MCF 10A (cell line): ENCODE measurements at places on chromosomes 4 and X. TPM values are rescaled to one million over a fixed set of nuclear protein-coding genes. Genes with fewer than 3 reads are reported as not detected.

Gene SYTL5
- total RNA-seq = 0.07 TPM in 1 of 2 replicates, not detected in the other

Gene CORIN
- 0.44 and 1.0 TPM in 2 replicates for total RNA-seq

- no peak overlapping the region for H3K4me3 ChIP-seq
- H3K4me1 ChIP-seq = no peaks in the 10 kb centered on the region
- DNase-seq = peak; percentile 39
- no peaks in the 10 kb centered on the region for H3K36me3 ChIP-seq
- peak overlapping the region; percentile 36 for H3K27ac ChIP-seq
- H3K27me3 ChIP-seq = no peaks in the 10 kb centered on the region
Observed at GRCh38 chr4:55008166-55009056, 117.0 kb downstream of the KDR start.

GRCh38 chrX:19174401-19175025 is 52.2 kb upstream of the ADGRG2 start:
- H3K4me3 ChIP-seq = no peak overlapping the region
- peak overlapping the region; percentile 82 for H3K27ac ChIP-seq
- DNase-seq = peak; percentile 48
- H3K27me3 ChIP-seq = no peaks in the 10 kb centered on the region
- peaks cover 16% of the 10 kb centered on the region for H3K4me1 ChIP-seq

GRCh38 chr4:48178931-48179330 is 44.9 kb upstream of the TXK start:
- no peaks in the 10 kb centered on the region for H3K27me3 ChIP-seq
- no peak overlapping the region for H3K4me3 ChIP-seq
- DNase-seq = no peak
- H3K36me3 ChIP-seq = no peaks in the 10 kb centered on the region
- no peak overlapping the region for H3K27ac ChIP-seq

DNA sequence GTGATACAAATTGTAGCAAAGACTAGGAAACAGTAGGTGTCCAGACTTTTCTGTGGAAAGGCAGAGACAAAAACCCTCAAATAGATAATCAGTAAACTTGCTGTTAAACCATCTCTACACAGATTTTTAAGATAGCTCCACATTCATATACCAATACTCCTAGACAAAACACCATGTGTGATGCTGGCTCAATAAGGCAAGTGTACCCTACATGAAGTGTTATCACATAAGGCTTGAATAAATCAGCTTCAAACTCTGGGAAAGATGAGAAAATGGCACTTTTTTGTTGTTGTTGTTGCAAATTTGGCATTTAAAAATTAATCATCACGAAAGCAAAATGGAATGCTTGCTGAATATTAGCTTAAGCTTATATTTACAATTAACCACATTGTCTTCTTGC is 45.1 kb downstream of the DRD5 start:
- H3K27me3 ChIP-seq = no peaks in the 10 kb centered on the region
- DNase-seq = no peak
- H3K4me1 ChIP-seq = no peaks in the 10 kb centered on the region
- H3K36me3 ChIP-seq = peaks cover 6% of the 10 kb centered on the region
- no peak overlapping the region for H3K4me3 ChIP-seq
- H3K27ac ChIP-seq = no peak overlapping the region

DNA sequence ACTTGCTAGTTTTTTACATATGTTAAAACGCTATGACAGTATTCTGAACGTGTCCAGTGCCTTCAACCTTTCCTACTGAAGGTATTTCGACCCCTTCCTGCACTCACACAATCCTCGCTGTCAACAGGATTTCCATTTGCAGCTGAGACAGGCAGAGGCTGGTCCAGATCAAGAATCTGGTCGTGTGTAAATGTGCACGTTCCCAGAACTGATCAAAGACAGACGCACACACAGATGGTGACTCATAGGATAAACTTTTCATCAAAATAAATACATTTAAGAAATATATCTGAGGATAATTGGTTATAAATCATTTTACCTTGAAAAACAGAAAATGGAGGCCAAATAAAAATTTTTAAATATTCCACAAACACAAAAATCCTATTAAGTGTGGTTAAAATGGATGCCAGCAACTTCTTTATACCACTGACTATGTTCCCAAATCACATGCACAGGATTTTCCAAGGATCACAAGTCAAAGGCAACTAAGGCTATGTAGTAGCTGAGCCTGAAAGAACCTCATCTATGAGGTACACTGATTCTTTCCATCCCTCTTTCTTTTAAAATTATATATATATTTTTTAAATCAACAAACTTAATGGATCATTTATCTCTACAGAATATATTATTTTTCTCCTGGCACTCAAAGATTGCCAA is 85.9 kb downstream of the RNF150 start:
- no peaks in the 10 kb centered on the region for H3K36me3 ChIP-seq
- no peak overlapping the region for H3K4me3 ChIP-seq
- no peaks in the 10 kb centered on the region for H3K4me1 ChIP-seq
- no peaks in the 10 kb centered on the region for H3K27me3 ChIP-seq
- no peak overlapping the region for H3K27ac ChIP-seq

DNA sequence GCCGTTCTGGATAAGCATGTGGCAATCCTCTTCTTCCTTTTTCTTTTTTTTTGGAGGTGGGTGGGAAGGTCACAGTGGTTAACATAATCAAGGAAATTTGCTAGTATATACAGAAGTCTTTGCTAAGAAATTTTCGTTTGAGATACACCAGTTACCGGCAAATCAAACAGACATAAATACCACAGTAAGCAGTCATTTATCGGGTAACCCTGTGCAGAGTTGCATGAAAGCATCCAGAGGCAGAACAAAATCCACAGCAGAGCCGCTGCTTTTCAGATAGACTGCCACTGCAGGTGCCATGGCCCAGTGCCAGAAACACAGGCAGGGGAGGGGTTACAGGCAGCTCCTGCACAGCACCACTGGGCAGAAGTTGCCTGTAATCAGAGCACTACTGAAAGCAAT is 179.1 kb upstream of the MAB21L2 start:
- no peak overlapping the region for H3K27ac ChIP-seq
- peak; percentile 8 for DNase-seq
- no peak overlapping the region for H3K4me3 ChIP-seq
- H3K4me1 ChIP-seq = no peaks in the 10 kb centered on the region
- H3K27me3 ChIP-seq = no peaks in the 10 kb centered on the region

GRCh38 chr4:107808572-107808971 is 16.2 kb upstream of the SGMS2 start:
- no peaks in the 10 kb centered on the region for H3K27me3 ChIP-seq
- H3K4me3 ChIP-seq = no peak overlapping the region
- no peak overlapping the region for H3K27ac ChIP-seq
- H3K4me1 ChIP-seq = no peaks in the 10 kb centered on the region
- no peaks in the 10 kb centered on the region for H3K36me3 ChIP-seq

GRCh38 chrX:100674705-100675104 is 30.7 kb downstream of the SRPX2 start:
- H3K4me3 ChIP-seq = no peak overlapping the region
- no peak overlapping the region for H3K27ac ChIP-seq
- H3K27me3 ChIP-seq = peaks cover 55% of the 10 kb centered on the region
- no peak for DNase-seq
